ENCODE measurements at places on chromosomes 4 and X.
A peak's percentile ranks its signal among the peaks of the same experiment; 100 is the strongest.

DNA sequence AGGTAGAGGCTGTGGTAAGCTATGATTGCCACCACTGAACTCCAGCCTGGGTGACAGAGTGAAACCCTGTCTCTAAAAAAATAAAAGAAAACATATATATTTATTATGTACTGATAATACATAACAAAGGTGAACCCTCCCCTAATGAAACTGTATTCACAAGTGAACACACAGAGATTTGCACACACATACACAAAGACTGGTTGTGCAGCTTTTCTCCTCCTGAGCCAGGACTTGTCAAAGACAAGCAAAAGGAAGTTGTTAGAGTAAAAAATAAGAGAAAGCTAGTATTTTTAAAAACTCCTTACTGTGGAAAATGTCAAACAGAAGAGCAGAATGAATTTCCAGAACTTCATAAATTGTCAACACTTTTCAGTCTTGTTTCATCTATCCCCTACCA, 1.5 kb upstream of the GRSF1 start:
- no peak for DNase-seq
- H3K27ac ChIP-seq = no peak overlapping the region
- no peak overlapping the region for H3K4me3 ChIP-seq
- H3K4me1 ChIP-seq = no peaks in the 10 kb centered on the region
- H3K36me3 ChIP-seq = peaks cover 9% of the 10 kb centered on the region

DNA sequence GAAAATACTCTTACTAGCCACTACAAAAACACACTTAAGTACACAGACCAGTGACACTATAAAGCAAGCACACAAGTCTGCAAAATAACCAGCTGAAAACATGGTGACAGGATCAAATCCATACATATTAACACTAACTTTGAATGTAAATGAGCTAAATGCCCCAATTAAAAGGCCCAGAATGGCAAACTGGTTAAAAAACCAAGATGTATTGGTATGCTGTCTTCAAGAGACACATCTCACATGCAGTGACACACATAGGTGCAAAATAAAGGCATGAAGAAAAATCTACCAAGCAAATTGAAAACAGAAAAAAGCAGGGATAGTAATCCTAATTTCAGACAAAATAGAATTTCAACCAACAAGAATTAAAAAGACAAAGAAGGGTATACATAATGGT, 10.9 kb downstream of the PF4 start:
- no peaks in the 10 kb centered on the region for H3K27me3 ChIP-seq
- no peak overlapping the region for H3K4me3 ChIP-seq
- DNase-seq = no peak
- H3K27ac ChIP-seq = no peak overlapping the region
- no peaks in the 10 kb centered on the region for H3K36me3 ChIP-seq

GRCh38 chrX:20637351-20637750, 370.6 kb upstream of the RPS6KA3 start:
- no peaks in the 10 kb centered on the region for H3K4me1 ChIP-seq
- H3K27ac ChIP-seq = no peak overlapping the region
- H3K27me3 ChIP-seq = no peaks in the 10 kb centered on the region
- no peaks in the 10 kb centered on the region for H3K36me3 ChIP-seq
- no peak overlapping the region for H3K4me3 ChIP-seq

- H3K4me1 ChIP-seq = peaks cover 23% of the 10 kb centered on the region
- no peaks in the 10 kb centered on the region for H3K27me3 ChIP-seq
- peaks cover 18% of the 10 kb centered on the region for H3K36me3 ChIP-seq
- H3K4me3 ChIP-seq = no peak overlapping the region
- peak overlapping the region; percentile 39 for H3K27ac ChIP-seq
Observed at GRCh38 chrX:24153178-24153795, 3.8 kb downstream of the ZFX start.

GRCh38 chrX:108511721-108512120, 72.1 kb downstream of the COL4A5 start:
- no peak for DNase-seq
- 0 out of 2 replicates have a peak, but pooled peaks cover 3% of the 10 kb centered on the region for H3K36me3 ChIP-seq
- no peaks in the 10 kb centered on the region for H3K27me3 ChIP-seq
- H3K4me3 ChIP-seq = no peak overlapping the region

DNA sequence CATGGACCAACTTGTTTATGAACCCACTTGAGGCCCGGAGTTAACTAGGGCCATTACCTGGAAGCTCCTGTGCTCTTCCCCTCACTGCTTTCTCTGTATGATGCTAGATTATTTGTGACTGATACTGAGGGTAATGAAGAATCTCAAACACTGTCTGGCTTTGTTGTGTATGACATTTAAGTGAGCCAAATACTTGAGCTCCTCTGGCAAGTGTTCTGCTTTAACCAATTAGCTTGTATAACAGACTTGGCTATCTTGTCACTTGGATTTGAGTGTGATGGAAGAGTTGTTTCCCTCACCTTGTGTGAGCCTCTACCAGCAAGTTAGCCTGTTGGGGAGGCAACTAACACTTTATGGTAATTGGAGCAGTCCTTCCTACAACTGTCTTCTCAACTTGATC, 42.7 kb downstream of the CCNG2 start:
- H3K27ac ChIP-seq = no peak overlapping the region
- no peaks in the 10 kb centered on the region for H3K27me3 ChIP-seq
- DNase-seq = no peak
- H3K4me1 ChIP-seq = peaks cover 26% of the 10 kb centered on the region
- no peaks in the 10 kb centered on the region for H3K36me3 ChIP-seq

- no peak overlapping the region for H3K4me3 ChIP-seq
- no peaks in the 10 kb centered on the region for H3K4me1 ChIP-seq
- DNase-seq = no peak
- no peaks in the 10 kb centered on the region for H3K27me3 ChIP-seq
Observed at GRCh38 chrX:46200413-46200812, 344.8 kb downstream of the ZNF674 start.

DNA sequence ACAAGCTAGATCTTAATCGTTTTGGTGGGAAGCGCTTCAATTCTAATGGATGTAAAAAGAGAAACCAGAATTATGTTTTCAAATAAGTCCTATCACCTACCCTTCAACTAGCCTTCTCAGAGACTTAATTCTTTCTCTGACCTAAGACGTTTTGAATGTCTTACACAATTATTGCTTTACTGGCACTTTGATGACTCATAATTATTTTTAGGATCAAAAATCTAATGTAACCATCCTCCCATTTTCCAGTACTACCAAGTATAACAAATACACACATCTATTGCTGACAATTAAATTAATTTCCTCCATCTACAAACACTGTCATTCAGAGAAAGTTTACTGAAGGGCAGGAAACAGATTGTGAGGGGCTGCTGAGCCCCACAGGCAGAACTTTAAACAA, 108.6 kb downstream of the PPP3CA start:
- H3K36me3 ChIP-seq = no peaks in the 10 kb centered on the region

DNA sequence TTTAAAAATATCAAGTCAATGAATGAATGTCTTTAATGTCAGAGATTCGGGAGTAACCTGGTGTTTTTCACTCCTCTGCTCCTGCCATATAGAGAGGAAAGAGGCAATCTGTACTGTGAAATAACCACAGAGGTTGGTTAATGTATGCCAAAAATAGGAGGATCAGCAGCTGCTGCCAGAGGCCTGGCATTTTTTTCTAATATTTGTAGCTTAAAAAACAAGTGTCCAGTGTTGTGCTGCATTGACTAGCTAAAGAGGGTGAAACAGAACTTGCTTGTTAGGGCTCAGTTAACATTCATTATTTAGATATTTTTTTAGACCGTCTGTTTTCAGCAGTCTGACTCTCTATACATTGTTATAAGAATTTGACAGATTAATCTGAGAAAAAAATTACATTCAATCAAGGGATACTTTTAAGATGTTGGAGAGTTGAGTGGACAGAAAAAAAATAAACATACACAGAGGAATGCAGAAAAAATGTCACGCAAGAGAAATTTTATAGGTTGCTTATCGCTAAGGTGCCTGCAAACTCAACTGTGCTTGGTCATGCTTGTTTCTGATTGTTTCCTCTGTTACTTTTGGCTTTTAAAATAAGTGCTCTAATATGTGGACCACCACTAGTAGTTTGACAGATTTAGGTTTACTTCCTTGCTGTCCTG, 392.3 kb upstream of the GALNT7 start:
- no peaks in the 10 kb centered on the region for H3K36me3 ChIP-seq
- no peak overlapping the region for H3K27ac ChIP-seq
- no peaks in the 10 kb centered on the region for H3K4me1 ChIP-seq
- H3K27me3 ChIP-seq = no peaks in the 10 kb centered on the region

DNA sequence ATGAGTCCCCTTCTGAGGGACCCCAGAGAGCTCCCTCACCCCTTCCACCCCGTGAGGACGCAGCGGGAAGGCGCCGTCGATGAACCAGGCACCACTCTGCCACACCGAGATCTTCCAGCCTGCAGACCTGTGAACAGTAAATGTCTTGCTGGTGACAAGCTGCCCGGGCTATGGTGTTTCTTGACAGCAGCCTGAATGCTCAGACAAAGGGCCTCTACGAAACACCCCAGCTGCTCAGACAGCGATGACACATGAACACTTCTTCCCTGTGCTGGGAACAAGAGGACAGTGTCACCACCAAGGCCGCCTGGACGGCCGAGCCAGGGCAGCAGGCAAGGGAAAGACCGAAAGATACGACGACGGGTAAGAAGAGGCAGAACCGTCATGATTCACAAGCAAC, 30.6 kb upstream of the GTPBP6 start:
- peaks cover 11% of the 10 kb centered on the region for H3K36me3 ChIP-seq
- no peaks in the 10 kb centered on the region for H3K27me3 ChIP-seq
- no peaks in the 10 kb centered on the region for H3K4me1 ChIP-seq
- no peak overlapping the region for H3K27ac ChIP-seq
- DNase-seq = no peak

DNA sequence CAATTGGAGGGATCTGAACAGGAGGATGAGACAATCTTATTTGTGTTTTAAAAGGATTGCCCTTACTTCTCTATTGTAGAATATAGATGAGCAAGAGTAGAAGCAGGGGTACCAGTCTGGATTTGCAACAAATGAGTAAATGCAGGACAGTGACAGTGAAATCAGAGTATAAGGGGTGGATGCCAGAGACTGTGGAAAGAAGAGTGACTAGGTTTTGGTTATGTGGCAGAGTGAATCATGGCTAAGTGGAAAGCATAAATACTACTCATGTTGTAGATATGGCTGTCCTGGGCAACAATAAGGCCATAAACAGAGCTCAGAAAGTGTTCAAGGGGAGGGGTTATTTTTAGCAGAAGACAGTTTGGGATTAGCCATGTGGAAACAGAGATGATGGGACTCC, 6.0 kb upstream of the VSIG4 start:
- no peaks in the 10 kb centered on the region for H3K36me3 ChIP-seq
- H3K4me1 ChIP-seq = no peaks in the 10 kb centered on the region
- H3K4me3 ChIP-seq = no peak overlapping the region
- H3K27ac ChIP-seq = no peak overlapping the region
- H3K27me3 ChIP-seq = no peaks in the 10 kb centered on the region

DNA sequence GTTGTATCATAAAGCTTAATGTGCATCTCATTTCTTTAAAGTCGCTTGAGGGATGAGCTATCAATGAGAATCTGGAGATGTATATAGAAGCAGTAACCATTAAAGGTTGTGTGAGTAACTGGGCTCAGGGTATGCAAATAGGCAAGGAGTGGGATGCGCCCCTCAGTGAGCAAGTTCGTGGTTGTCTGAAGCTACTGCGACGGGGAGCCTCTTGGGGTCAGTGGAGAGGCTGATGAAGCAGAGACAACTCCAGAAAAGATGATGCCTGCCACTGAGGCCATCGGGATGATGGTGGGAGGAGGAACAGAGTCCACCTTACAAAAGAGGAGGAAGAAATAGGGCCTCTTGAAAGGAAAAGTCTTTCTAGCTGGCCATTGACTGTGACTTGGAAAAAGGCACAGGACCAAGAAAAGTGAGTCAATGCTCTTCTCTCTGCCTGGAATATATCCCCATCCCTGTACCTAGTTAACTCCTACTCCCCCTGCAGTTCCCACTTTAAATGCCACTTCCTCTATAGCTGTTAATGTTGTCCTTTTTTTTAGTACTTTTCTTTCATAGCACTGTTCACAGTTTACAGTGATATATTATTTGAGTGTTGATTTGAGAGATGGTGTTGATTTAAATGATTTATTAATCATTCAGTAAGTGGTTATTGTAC, 51.4 kb upstream of the LSM6 start:
- H3K27ac ChIP-seq = no peak overlapping the region
- H3K4me1 ChIP-seq = no peaks in the 10 kb centered on the region
- H3K4me3 ChIP-seq = no peak overlapping the region
- H3K36me3 ChIP-seq = no peaks in the 10 kb centered on the region
- H3K27me3 ChIP-seq = no peaks in the 10 kb centered on the region
- no peak for DNase-seq

DNA sequence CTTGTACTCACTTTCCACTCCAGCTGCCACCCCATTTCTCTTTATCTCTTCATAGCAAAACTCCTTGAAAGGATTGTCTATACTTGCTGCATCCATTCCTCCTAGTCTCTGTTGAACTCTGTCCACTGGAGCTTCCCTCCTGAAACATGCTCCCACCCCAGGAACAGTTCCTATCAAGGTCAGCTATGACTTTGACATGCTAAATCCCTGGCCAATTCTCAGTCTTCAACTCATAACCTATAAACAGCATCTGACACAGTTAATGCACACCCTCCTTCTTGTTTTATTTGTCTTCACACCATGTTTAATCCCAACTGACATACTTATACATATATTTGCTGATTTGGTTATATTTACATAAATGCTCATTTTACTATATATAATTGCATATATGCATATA, 47.8 kb downstream of the SPARCL1 start:
- H3K27ac ChIP-seq = no peak overlapping the region
- no peaks in the 10 kb centered on the region for H3K36me3 ChIP-seq
- DNase-seq = no peak
- H3K27me3 ChIP-seq = no peaks in the 10 kb centered on the region
- H3K4me1 ChIP-seq = no peaks in the 10 kb centered on the region
- H3K4me3 ChIP-seq = no peak overlapping the region

DNA sequence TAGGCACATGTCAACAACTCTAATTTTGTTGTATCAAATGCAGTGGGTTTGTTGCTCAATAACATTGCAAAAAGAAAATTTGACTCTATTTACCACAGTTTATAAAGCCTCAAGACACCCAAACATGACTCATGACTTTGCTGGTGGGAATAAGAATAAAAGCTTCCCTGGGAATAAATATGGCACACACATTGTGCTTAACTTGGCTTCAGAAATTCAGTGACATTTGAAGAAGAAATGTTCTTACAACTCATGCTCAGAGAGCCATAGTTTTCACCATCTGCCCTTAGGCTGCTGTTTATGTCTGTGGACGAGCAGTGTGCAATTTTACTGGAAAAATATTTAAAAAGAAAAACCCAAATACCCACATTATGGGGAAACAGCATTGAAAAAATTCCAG, 60.9 kb downstream of the SPATA18 start:
- H3K36me3 ChIP-seq = no peaks in the 10 kb centered on the region
- no peak for DNase-seq
- no peak overlapping the region for H3K4me3 ChIP-seq
- no peaks in the 10 kb centered on the region for H3K27me3 ChIP-seq
- no peaks in the 10 kb centered on the region for H3K4me1 ChIP-seq
- no peak overlapping the region for H3K27ac ChIP-seq

Data from RWPE2 (cell line).